ENCODE measurements at places on chromosomes 7 and 10.

DNA sequence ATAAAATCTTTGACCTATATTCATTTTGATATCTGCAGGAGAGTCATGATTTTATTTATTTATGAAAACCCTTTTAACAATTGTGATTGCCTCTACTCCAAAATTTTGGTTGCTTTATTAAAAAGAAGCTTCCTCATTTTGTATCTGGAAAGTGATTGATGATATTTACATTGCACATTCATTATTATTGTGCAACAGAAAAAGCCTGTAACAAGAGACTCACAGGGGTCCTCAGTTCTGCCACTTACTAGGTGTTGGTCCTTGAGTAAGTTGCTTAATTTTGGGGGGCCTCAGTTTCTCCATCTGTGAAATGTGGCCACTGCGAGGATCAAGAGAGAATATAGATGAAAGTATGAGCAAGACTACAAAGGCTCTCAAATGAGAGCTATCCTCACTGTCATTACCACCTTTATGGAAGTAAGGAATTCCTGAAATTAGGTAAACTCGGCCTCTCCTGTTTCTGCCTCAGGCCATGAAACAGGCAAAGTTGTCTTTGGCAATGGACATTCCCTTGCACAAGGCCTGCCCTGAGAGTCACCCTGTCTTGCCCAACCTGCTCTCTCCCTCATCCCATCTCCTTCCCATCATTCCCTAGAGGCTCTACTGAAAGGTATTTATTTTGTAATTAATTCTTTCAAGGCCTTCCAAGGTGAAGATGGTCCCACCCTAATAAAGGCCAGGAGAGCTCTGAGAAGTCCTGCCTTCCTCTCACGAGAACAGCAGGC, 66.1 kb upstream of the ABLIM1 start:
- no peak for DNase-seq

GRCh38 chr7:106982415-106982814, 62.1 kb upstream of the PRKAR2B start:
- no peak for DNase-seq

DNA sequence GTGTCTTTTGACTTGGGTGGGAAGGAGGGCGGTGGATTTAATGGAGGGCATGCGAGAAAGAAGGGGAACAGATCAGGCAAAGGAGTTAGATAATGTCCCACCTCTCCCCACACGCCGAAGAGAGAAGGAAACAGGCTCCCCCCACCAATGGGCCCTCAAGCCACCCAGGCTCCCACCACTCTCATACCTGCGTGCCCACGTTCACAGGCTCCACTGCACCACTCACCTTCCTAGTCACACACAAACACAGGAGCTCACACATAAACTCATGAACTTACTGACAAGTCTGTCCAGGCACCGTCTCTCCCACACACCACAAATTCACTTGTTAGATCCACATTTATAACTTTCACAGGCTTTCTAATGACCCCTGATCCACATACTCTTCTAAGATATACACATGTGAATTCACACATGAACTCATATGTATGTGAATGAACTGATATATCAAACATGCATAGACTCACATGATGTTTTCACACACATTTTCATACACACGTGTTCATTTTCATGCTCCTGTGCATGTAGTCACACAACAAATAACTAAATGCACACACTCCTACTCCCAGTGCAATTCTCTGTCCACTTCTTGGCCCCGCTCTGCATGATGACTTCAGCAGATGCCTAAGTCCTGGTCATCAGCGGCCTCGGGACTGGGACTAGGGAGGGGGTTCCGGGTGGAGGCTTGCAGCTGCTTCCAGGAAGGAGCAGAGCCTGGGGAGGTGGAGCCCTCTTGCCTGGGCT, 1.5 kb downstream of the LZTS2 start:
- peak; percentile 90 for DNase-seq

DNA sequence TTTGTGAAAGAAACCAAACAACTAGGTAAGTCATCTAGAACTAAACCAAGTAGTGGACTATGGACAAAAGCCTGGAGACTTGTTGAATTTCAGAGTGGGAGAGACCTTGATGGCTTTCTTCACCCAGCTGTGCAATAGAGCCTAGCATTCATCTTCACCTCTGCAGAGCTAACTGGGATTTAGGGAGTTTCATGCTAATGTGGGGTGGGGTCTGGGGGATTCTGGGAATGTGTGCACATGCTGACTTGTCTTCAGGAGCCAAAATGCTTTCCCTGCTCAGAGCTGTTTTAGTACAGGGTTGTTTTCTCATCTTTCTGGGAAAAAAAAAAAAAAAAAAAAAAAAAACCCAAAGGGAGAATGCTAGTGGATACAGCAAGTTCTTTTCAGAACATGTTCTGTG, 81.3 kb upstream of the ARHGAP21 start:
- no peak for DNase-seq

- no peak for DNase-seq
Observed at GRCh38 chr7:17512181-17512675, 213.8 kb downstream of the AHR start.

All from brain microvascular endothelial cell (primary cell).